ENCODE measurements at places on chromosomes 5 and 9.

DNA sequence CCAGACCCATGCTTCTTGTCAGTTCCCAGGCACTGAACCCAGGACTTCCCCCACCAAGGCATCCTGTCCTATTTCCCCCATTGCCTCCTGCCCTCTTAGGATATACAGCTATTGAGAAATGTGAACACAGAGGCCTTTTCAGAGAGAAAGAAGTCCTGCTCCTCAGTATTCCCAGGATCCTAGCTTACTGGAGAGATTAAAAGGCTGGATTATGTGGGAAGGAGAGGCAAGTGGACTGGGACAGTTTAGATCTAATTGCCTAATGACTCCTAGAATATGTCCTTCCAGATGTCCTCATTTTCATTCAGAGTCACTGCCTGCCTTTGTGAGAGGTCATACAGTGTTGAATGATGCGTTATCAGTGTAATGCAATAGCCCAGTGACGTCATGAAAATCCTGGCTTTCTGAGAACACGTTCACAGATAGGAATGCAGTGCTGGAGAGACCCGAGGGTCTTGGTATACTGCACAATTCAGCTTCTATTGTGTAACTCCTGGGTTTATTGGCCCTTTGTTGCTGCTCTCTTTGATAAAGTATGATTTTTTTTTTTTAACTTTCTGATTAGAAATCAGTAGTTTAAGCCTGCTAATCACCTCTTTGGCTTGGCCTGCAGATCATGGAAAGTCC lies 26.2 kb downstream of the WWC1 start:
- peak; percentile 93 for DNase-seq

DNA sequence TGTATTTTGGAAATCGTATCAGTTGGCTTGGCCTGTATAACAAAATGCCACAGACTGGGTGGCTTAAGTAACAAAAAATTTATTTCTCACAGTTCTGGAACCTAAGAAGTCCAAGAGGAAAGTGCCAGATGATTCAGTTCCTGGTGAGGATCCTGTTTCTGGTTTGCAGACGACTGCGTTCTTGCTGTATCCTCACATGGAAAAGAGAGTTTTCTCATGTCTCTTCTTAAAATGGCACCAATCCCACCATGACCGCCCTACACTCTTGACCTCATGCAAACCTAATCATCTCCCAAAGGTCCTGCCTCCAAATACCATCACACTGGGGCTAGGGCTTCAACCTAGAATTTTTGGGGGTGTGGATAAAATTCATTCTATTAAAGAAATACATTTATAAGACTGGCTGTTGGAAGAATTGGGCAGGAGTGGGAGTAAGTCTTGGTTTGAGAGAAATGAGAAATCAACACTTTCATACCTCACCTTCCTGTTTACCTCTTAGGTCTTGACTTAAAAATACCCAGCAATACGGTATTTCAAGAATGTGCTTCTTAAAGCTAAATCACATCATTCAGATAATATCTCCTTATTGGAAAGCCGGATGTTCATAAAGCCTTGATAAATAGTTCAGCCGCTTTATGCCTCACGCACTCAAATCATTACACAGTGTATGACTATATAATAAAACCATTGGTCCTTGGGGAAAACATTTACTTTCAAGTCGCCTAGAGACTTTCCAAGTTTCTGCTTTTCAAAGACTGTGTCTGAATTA lies 28.7 kb downstream of the PTTG1 start:
- no peak for DNase-seq

- no peak for DNase-seq
Observed at GRCh38 chr9:107784235-107784958, 294.8 kb upstream of the KLF4 start.

DNA sequence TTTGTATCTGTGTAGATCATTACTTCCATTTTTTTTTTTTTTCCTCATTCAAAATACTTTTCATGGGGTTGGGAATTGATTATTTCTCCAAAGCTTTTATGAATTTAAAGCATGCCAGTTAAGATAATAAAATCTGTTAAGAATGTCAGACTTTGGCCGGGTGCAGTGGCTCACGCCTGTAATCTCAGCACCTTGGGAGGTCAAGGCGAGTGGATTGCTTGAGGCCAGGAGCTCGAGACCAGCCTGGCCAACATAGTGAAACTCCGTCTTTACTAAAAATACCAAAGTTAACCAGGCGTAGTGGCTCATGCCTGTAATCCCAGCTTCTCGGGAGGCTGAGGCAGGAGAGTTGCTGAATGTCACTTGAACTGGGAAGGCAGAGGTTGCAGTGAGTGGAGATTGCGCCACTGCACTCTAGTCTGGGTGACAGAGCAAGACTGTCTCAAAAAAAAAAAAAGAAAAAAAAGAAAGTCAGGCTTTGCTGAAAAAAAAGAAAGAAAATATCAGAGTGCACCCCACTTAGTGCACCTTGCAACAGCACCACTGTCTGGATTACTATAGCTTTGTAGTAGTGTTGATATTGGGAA lies 18.5 kb downstream of the TBC1D2 start:
- DNase-seq: no peak

DNA sequence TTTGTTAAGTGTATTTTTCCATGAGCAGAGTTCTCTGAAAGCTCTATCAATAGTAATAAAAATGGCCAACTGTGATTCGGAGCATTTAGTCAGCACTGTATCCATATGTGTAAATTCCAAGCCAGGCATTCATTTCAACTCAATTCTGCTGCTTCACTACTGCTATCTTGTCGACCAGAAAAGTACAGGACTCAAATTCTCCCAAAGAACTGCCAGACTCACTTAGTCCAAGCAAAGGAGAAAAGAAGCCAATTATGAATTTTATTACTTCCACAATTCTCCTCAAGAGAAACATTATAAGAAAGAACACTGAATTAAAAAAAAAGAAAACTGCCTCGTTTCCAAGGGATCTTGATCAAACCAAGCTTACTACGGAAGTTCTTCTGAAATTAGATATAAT lies 906.3 kb upstream of the DMAC1 start:
- DNase-seq: no peak

- DNase-seq: no peak
Observed at GRCh38 chr9:121038804-121039203, 11.3 kb downstream of the C5 start.

- no peak for DNase-seq
Observed at GRCh38 chr9:14433351-14434157, 119.6 kb upstream of the NFIB start.
